Neuronal stem cell (in vitro differentiated cells): ENCODE measurements at places on chromosomes 5 and 9.
A peak's percentile ranks its signal among the peaks of the same experiment; 100 is the strongest.

DNA sequence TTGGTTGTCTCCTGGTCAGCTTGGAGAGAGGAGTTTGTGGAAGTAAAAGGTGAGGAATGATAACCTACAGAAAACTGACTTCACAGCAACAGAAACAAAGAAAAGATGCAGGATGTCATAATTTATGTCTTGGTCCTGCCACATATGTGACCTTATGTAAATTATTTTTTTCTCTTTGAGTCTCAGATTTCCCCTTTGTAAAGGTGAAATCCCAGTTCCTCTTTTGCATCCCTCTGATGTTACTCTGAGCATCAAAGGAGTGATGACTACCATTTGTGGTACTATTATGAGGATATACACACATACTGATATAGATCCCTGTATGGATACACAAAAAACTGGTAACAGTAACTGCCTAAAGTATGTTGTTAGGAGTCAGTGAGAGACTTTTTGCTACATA lies 1.4 kb upstream of the THG1L start:
- no peaks in the 10 kb centered on the region for H3K27me3 ChIP-seq
- no peak for DNase-seq
- H3K4me3 ChIP-seq: no peak overlapping the region
- peaks cover 3% of the 10 kb centered on the region for H3K36me3 ChIP-seq

DNA sequence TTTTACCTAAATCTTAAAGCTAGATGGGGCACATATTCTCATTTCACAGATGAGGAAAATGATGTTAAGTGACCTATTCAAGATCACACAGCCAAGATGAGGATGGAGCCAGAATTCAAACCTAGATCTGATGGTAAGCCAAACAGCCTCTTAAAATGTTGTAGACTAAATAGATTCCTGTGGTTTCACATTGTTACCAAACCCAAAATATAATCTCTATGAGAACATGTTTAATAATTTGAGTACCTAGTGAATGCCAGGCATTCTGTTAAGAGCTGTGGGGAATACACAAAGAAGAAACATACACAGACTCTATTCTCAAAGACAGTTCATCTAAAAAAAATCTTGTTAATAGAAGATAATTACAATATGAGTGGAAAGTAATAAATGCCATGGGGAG lies 25.2 kb downstream of the HOMER1 start:
- H3K4me1 ChIP-seq: peaks cover 2% of the 10 kb centered on the region
- no peaks in the 10 kb centered on the region for H3K27me3 ChIP-seq
- H3K36me3 ChIP-seq: no peaks in the 10 kb centered on the region
- H3K27ac ChIP-seq: no peak overlapping the region
- no peak overlapping the region for H3K4me3 ChIP-seq
- DNase-seq: no peak

- no peaks in the 10 kb centered on the region for H3K27me3 ChIP-seq
- H3K4me3 ChIP-seq: no peak overlapping the region
- H3K4me1 ChIP-seq: no peaks in the 10 kb centered on the region
- no peak overlapping the region for H3K27ac ChIP-seq
- H3K36me3 ChIP-seq: no peaks in the 10 kb centered on the region
Measured at GRCh38 chr9:26809795-26810194, 82.8 kb downstream of the CAAP1 start.

DNA sequence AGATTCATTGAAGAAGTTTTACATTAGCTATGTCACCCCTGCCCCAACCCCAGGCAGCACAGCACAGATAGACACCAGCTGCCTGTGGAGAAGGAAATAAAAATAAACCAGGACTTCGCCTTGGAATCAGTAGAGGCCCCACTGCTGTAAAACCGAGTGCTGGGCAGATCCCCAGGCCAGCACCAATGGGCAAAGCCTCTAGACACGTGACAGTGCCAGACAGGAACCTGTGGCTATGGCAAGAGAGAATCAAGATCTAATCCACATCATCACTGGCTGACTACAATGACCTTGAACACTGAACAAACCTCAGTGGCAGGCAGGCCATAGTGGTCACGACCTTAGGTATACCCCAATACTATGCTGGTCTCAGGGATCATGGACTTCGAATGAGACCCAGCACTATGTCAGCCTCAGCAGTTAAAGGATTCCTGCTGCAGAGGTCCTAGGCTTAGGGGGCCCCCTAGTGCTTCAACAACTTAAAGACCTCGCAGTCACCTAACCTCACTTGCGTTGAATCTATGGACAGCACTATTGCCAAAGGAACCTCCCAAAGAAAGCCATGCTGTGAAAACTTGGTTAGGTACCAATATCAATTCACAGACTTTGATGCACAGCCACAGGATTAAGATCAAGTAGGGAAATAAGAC lies 2118.6 kb upstream of the C9orf72 start:
- no peaks in the 10 kb centered on the region for H3K4me1 ChIP-seq
- peak; percentile 15 for DNase-seq
- H3K27ac ChIP-seq: no peak overlapping the region

DNA sequence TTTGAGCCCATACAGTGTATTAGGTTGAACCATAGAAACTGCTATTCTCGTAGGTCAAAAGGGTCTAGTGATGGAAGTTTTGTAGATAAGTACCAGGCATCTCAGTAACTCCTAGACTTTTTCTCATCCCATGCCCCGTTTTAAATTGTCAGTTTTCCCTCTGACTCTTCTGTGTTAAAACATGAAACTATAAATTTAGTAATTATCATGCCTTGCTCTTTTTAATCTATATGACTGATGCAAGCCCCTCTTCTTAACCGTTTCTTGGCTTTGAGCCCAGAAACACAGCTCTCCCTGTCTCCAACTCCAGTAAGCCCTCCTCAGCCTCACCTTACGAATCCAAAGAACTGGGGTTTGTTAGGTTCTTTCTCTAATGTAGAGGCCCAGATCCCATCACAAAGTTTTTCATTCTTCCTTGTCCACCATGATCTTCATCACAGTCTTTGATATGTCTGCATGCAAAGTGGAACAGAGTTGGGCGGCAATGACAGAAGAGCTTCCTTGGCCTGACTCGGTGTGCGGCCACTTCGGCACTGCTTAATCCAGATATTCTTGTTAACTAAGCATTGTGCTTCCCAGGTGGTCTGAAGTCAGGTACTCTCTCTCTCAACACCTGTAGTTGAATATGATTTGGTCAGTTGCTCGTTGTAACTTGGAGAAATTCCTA lies 21.1 kb downstream of the RGMB start:
- H3K4me1 ChIP-seq: peaks cover 5% of the 10 kb centered on the region
- no peak overlapping the region for H3K4me3 ChIP-seq
- no peaks in the 10 kb centered on the region for H3K27me3 ChIP-seq
- H3K27ac ChIP-seq: no peak overlapping the region
